ENCODE measurements at places on chromosomes 12 and 14.

- DNase-seq = no peak
These were observed 10.3 kb downstream of the KCTD10 start for GRCh38 chr12:109466821-109467220.

DNA sequence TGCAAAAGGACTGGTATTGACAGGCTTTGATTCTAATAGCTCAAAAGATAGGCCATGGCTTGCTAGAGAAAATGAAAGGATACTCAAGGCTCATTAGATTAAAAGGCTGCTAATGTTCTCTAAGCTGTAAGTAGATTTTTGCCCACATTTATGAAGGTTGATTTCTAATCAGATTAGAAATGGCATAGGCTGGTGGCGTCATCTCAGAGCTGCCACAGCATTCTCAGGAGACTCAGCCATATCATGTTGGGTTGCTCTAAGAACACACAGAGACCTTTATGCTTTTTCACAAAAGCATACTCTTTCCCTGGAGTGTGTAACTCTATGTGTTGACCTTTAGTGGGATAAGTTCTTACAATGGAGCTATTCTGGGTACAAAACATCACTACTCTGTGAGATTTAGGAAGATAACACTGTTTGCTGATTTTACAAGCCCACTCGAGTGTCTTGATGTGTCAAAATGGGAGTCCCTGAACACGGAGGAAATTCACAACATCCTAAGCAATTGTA lies 576.0 kb downstream of the NRXN3 start:
- no peak for DNase-seq

GRCh38 chr14:33800735-33801163 lies 150.1 kb downstream of the EGLN3 start:
- no peak for DNase-seq

DNA sequence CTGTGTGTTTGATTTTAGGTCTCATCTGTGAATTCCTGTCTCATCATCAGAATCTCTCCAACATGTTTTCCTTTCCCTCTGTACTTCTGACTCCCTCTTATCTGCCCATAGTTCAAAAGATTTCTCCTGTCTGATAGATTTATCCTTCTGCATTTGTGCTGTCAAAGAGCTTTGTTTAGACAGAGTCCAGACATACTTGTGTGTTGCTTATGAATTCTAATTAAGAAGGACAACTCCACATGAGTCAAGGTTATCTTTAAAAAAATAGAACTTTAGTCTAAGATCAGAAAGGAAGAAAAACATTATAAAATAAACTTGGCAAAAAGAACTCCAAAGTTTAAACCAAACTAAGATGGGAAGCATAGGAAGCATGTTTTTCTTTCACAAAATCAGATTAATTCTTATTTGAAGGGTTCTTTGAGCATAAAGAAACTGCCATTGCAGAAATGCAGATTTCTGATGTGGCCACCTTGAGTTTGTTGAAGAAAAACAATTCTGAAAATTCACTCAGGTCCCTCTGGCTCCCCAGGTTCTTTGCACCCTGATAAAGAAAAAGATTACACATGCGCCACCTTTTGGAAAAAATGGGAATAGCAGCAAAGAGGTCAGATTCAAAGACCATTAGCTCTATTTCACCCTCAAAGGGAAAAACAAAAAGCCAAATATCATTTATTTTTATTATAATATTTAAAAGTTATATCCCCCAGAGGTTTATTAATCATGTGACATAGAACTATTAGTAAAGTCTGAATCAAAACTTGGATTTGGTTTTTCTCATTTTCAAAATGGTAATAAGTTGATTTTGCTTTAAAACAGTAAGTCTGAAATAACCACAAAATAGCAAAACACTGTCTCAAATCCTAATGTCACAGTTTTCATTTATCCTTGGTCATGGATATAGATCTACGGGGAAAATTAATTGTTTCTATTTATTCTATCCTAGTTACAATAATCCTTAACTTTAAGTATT lies 143.7 kb upstream of the DCN start:
- DNase-seq = no peak

Measured in nucleus accumbens (tissue), 56 donors.